MM.1S (cell line): ENCODE measurements at places on chromosomes 4 and X.

DNA sequence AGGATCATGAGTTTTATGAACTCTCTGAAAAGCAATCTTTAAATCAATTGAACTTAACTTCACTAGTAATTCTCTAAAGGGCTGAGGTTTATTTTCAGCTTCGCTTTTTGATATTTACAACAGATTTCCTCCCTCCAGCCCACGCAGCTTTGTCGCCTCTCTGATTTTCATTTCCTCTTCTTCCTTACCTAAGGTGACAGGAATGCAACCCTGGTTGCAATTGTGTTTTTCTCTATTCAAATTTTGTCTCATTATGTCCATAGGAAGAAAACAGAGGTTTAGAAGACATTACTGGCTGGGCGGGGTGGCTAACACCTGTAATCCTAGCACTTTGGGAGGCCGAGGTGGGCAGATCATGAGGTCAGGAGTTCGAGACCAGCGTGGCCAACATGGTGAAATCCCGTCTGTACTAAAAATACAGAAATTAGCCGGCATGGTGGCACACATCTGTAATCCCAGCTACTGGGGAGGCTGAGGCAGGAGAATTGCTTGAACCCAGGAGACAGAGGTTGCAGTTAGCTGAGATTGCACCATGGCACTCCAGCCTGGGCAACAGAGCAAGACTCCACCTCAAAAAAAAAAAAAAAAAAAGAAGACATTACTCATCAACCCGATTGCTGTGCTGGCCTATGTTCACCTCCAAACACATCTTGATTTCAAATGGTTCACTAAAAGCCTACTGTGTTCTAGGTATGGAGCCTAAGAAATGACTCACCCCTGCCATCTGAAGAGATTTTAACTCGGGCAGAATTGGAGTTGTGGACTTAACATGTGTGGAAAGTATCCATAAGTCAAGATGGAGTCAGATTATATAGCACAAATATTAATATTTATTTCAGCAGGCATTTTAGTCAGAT lies 36.8 kb downstream of the VSIG4 start:
- DNase-seq = no peak

DNA sequence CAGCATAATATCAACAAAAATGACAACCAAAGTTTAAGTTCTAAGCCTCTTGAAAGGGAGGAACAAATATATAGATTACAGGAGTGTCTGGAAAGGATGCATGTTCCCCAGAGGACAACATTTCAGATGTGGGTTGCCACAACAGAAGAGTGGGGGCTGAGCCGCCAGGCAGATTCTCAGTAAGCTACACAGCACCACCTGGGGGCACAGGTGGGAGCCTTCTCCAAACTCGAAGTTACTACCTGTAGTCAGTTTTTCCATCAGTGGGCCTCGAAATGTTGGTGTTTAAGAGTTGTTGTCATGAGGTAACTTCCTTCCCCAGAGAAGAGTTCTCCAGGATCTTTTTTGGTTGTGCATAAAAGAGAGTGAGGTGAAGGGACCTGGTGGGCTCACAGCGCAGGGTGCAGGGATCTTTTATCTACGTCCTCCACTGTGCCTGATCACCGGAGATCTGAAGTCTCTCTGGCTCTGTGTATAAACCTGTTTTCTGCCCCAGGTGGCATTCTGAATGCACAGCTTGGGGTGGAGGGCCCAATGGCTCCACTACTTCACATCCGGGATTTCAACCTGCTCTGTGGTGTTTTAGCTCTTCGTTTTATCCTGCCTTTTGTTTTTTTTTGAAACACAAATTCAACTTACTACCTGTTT lies 58.4 kb upstream of the STS start:
- peak; percentile 27 for DNase-seq

DNA sequence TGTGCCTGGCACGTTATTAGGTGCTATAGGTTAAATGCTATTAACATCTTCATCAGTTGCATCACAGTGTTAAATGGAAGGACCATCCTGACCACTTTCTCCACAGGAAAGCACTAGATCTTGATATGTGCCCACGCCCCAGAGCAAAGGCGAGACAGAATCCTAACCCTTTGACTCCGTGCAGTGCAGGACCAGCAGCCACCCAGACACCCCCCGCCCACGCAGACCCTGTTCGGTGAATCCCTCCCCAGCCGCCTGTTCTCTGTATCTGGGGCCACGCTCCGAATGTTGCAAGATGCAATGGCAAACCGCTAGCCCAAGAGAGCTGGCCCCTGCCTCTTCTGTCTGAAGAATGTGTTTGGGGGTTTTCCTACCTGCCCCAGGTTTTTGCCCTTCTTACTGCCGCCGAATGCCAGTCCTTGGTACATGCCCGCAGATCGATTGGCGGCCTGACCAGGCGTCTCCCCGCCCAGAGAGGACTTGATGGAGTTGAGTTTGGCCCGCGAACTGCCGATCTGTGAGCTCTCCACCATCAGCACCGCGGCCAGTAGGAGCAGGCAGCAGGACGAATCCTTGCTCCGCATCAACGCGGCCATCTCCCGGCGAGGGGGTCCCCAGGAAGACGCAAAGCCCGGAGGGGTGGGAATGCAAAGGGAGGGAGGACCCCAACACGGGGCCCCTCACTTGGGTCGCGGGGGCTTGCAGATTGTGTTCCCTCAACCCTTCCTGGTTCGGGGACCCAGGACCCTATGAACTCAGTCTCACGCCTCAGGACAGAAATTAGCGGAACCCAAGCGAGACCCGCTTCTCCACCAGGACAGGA lies 906 bp downstream of the DKK2 start:
- no peak for DNase-seq

- DNase-seq = no peak
Observed at GRCh38 chr4:93700571-93700970, 128.0 kb upstream of the ATOH1 start.

- no peak for DNase-seq
Observed at GRCh38 chr4:150411520-150411919, 170.4 kb upstream of the MAB21L2 start.

- DNase-seq = no peak
Observed at GRCh38 chr4:76514087-76514486, 79.1 kb downstream of the SHROOM3 start.

DNA sequence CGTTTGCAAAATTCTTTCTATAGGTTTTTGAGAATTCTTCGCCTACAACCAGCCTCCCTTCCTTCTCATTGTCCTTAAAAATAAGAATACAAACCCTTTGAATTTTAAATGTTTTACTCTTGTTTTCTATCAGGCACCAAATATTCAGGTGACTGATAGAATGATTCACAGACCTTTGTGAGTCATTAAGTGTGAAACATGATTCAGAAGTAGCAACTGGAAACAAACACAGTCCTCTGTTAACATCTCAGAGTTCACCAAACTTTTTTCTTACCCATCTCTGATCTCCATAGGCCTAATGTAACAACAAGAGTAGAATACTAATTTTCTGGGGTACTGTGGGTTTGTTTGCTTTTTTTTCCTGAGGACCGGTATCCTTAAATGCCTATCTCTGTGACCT lies 63.4 kb upstream of the MAB21L2 start:
- no peak for DNase-seq

DNA sequence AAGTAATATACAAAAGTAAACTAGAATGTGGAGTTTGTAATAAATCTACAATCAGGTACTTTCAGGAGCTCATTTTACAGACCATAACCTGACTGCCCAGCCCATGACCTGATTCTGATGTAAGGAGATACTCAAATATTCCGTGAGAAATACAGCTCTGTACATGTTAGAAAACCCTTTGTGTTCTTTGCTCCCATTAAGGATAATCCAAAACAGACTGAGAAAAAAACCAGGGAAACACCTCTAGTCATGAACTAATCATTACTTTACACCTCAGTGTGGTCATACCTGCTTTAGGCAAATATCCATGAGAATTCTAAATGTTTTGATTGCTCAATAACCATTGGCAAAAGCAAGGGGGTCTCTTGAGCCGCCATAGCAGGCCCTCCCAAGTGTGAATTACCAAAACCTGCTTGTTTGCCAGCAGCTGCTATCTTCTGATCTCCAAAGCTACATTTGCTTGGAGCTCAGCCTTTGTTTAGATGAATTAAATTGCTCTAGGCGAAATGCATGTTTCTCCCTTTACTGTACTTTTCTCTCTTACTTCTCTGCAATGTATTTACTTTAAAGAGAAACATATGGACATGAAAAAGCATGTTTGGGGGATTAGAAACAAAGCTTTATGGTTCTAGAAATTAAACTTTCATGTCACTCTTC lies 79.1 kb downstream of the ANKRD50 start:
- DNase-seq = no peak

GRCh38 chr4:114015444-114015899 lies 36.0 kb upstream of the ARSJ start:
- DNase-seq = no peak

DNA sequence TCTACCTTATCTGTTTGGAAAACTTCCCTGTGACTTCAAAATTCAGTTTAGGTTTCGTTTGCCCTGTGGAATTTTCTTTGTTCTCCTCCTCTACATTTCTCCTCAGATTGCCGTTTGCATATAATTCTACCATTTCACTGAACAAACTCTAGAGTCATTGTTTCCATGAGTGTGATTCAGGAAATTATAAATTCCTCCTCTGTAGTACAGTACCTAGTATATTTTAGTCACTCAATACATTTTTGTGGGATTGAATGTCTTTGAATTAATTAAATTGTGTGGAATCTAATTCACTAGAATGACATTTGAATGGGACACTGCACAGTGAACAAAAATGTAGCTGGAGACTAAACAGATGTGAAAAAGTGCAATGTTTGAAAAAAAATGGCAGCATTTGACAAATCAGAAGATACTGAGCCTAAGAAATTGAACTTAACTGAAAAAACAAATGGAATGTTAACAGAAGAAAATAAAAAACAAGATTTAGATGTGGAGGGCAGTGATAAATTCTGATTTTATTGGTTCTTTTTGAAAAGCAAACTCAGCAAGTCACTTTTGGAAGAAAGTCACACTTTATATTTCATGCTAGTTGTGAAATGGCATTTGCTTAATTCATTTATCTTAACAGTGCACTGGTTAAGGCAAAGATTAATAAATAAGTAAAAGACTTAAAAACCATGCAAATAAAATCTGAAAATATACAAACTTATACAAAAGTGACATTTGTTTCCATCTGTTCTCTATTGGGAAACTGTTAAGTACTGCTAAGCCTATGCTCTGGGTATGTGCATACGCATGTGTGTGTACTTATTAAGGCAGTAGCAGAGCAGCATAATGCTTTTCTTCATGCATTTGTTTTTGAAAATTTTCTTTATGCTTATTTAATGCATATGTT lies 512.3 kb downstream of the FAT4 start:
- no peak for DNase-seq

GRCh38 chr4:54909961-54910360 lies 215.4 kb downstream of the KDR start:
- no peak for DNase-seq

DNA sequence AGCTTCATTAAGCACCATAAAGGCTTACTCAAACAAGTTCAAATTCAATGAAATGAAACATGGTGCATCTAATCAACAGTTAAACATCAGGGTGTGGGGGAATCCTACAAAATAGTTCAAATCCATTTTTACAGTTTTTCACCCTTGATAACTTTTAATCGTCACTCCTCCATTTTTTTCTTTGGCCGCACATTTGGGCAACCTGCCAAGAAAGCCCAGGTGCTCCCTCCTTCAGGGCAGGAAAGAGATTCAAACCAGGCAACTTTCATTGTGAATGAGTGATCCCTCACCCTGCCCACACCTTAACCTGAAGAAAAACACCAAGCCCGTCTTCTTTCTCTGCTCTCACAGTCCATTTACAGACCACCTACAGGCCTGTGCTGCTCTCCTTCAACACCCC lies 24.9 kb downstream of the TRIM61 start:
- DNase-seq = no peak

GRCh38 chrX:37846141-37846540 lies 1.2 kb downstream of the DYNLT3 start:
- no peak for DNase-seq

DNA sequence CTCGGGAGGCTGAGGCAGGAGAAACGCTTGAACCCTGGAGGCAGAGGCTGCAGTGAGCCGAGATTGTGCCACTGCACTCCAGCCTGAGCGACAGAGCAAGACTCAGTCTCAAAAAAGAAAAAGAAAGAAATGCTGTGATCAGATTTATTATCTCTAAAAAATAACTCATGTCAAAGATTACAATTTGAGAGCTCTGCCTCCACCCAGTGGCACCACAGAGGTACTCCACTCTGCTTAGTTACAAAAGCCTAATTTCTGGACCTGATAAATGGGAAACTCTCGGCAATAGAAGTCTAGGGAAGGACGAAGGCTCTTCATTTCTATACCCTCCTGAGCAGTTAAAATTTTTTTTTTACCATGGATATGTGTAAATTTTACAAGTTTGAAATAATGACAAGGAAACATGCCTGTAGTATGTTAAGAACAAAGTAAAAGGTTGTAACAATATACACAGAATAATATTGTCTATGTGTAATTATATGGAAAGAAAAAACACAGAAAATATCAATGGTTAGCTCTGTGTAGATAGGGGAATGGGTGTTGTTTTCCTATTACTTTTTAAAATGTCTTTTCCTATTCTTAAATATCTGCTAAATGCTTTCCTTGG lies 149.8 kb downstream of the STIM2 start:
- DNase-seq = peak; percentile 54

- peak; percentile 58 for DNase-seq
Observed at GRCh38 chrX:108699368-108699767, 37.0 kb downstream of the IRS4 start.

DNA sequence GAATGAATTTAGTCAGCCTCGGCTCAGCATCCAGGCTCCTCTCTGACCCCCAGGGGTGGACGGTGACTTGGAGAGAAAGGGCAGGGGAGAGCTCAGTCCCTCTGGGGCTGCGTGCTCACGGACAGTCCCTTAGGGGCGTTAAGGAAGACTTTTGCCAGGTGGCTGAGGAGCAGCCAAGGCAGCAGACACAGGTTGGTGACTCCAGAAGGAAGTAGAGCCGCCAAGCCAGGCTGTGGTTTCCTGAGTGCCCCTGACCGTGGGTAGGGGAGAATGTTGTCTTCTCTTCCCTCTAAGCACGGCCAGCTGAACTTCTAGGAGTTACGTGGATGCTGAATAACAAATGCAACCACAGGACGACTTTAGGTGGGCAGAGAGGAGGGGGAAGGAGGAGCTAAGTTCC lies 91.0 kb upstream of the MTM1 start:
- DNase-seq = no peak

- peak; percentile 8 for DNase-seq
Observed at GRCh38 chr4:167939863-167940616, 152.3 kb upstream of the ANXA10 start.

DNA sequence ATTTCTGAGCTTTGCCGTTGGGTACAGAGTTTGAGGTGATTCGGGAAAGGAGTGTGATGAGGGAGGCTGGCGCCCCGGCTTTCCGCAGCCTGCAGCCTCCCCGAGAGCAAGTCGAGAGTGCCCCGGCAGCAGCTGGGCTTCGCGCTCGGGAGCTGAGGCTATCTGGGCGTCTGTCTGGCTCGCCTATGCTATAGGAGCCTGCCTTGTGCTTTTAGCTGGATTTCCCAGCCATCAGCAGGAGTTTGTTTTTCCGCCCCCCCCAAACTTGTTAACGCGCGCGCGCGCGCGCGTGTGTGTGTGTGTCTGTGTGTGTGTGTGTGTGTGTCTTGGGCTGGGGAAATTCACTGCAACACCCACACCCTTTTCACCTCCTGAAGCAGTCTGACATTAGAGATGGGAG lies 765 bp upstream of the DGKK start:
- no peak for DNase-seq

GRCh38 chr4:41957634-41958033 lies 22.4 kb downstream of the TMEM33 start:
- peak; percentile 21 for DNase-seq
